GM23248 (cell line): ENCODE measurements at places on chromosomes 1 and 21.
A peak's percentile ranks its signal among the peaks of the same experiment; 100 is the strongest.

DNA sequence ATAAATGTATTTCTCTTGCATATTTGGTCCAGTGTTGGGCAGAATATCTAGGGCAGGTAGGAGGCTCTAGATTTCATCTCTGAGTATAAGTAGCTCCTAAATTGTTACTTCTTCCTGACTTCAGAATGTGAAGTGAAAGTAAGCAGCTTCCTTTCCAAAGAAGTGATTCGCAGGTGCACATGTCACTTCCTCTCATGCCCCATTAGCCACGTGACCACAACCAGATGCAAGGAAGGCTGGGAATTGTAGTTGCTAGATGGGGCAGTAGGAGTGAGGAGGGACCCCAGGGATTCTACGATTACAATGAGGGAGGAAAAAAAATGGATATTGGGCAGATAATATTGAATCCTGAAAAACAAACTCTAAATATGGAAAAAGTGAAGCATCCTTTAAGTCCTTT lies 113.2 kb upstream of the CYYR1 start:
- DNase-seq = peak; percentile 37

GRCh38 chr1:22801761-22802160 lies 91.1 kb downstream of the EPHB2 start:
- DNase-seq = no peak

DNA sequence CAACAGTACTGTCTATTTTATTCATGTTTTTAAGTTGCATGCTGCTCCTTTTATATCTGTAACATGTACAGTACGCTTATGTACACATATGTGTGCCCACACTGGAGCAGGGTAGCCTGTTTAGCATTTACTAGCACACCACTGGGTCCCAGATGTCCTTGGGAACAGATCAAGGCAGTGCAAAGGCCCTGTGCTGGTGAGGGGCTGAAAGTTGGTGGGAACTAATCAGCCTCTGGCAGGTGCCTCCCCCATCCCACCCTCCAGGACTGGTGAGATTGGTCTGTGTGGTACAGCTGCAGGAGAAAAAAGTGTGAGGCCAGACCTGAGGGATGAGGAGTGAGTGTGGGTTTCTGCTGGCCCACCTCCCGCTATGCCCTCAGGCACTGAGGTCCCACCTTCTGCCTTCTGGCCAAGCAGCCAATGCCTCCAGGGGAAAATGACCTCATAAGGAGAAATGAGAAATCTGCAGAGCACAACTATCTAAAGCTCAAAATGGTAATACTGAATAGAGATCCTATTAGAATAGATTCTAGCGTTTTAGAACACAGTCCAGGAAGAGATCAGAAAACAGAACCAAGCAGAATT lies 58.9 kb downstream of the POFUT2 start:
- DNase-seq = peak; percentile 31

GRCh38 chr1:81478219-81478618 lies 322.5 kb upstream of the ADGRL2 start:
- no peak for DNase-seq

DNA sequence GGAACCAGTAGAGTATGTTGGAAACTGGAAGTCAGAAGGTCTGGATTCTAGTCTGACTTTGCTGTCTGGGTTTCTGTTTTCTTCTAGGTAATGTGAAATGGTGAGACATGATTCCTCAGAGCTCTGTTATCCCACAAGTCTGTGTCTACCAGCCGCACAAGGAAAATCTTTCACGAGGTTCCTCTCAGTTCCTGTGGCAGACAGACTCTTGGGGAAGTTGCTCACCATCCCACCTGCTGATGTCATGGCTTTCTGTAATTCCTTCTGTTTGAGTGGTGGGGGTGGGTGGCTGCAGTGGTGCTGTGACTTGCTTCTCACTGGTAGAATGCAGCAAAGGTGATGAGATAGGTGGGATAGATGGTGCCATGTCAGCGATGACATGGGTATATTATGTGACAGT lies 17.1 kb upstream of the SCMH1 start:
- no peak for DNase-seq

GRCh38 chr1:58576325-58576726 lies 726 bp downstream of the TACSTD2 start:
- peak; percentile 50 for DNase-seq

DNA sequence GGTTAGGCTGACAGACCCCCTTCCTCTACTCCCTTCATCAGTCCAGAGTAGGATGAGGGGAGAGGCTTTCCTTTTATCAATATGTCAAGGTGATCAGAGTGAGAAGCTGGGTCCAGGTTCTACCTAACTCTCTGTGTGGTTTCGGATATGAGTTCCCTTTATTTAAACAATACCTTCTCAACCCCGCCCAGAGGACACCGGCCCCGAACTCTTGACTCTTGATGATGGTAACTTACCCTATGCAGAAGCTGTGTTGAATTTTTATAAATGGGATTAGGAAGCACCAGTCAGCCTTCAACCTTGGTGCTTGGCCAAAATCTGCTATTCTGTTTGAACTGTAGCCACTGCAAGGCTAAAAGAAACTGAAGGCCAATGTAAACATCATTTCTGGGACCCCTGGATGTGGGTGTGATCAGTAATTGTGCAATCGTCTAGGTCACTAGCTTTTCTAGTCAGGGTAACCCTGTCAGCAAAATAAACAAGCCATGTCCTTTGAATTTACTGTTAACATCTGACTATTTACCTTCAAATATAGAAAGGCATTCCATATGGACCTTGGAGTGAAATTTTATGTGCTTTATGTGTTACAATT lies 398.3 kb downstream of the SEC16B start:
- no peak for DNase-seq

GRCh38 chr1:6273380-6273891 lies 12.5 kb upstream of the GPR153 start:
- DNase-seq = peak; percentile 59

GRCh38 chr1:51819810-51820209 lies 58.7 kb downstream of the NRDC start:
- peak; percentile 42 for DNase-seq

- DNase-seq = no peak
Measured at GRCh38 chr21:32279377-32279680, 480 bp upstream of the MIS18A start.

GRCh38 chr1:85318217-85318616 lies 41.8 kb upstream of the BCL10 start:
- DNase-seq = no peak

GRCh38 chr1:227937031-227937837 lies 10.5 kb downstream of the WNT9A start:
- DNase-seq = no peak

DNA sequence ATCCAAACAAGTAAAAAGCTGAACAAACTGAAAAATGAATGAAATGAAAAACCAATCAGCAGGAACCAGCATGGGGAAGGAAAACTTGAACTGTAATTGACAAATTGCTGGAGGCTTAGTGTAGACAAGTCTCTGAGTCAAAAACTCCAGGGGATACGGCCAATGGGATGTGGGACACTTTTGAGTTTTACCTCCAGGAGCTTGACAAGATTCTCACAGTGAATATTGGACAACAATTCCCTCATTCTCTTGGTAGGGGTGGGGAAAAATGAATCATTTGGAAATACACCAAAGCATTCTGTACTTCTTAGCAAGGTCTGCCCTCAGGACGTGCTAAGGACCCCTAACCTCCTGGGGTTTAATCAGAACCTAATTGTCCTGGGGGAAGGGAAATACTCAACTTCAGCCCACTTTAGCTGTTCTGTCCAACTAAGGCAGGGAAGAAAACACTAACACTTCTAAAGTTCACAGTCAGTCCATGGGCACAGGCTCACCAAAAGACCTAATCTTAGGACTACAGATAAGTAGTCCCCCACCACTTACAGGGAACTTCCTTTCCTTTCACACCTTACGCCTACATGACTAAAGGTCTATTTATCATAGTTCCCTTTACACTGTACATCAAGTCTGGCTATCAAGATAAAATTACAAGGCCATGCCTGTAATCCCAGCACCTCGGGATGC lies 60.7 kb upstream of the CDC42BPA start:
- DNase-seq = peak; percentile 10

DNA sequence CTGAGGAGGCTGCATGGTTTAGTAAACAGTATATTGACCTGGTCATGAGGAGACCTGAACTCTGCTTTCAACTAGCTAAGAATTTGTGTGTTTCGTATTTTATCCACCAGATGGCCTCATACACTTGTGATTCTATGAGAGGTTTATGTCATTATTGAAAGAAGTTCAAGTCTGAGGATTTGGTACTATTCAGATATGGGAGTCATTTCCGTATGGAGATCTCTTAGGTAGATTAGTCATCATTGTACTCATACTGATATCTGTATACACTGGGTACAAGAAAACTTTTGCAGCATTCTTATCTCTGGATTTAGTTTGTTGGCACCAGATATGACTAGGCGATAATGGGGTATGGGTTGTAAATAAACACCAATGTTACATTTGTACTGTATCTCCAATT lies 26.6 kb downstream of the ATF6 start:
- DNase-seq = peak; percentile 83

GRCh38 chr1:165486663-165487062 lies 41.7 kb upstream of the RXRG start:
- no peak for DNase-seq

DNA sequence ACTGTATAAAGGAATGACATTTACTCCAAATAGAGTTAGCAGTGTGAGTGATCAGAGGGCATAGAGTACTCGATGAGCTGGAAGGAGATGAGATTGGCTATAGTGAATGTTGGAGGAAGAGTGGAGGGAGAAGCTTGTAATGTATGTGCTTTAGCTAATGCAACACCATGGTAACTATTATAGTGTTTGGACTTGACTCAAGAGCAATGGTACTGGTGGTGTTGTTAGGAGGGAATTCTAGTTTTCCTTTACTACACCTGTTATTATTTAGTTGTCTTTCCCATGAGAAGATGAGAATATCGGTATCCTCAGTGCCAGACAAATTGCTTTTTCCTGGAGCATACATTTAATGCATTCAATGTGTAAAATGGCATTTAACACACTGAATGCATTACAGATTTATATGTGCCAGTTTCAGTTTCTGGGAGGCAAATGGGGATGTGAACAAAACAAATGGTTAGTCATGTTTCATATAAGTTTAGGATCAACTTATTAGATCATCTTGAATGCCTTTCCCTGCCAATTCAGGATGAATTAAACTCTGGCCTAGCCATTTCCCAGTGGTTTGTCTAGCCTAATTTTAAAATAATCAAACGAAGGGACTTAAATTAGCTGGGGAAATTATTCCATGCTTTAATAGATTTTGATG lies 291.1 kb upstream of the ADAMTS5 start:
- DNase-seq = no peak

- DNase-seq = no peak
Measured at GRCh38 chr1:230518511-230518910, 92.4 kb upstream of the PGBD5 start.

DNA sequence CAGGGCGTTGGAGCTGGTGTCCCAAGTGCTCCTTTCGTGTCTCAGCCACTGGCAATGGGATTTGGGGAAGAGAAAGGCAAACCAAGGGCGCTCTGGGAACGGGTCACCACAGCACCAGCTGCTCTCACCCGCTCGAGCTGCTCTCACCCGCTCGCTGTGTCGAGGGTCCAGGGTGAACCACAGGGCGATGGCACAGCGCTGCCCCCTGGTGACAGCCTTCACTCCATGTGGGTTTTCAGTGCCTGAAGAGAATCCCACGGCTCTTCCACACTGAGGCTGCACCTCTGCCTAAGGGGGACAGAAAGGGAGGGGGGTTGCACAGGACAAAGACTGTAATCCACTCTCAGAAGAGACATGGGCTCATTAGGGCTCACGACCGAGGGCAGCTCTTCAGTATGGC lies 7.1 kb upstream of the CLDN19 start:
- DNase-seq = peak; percentile 33

DNA sequence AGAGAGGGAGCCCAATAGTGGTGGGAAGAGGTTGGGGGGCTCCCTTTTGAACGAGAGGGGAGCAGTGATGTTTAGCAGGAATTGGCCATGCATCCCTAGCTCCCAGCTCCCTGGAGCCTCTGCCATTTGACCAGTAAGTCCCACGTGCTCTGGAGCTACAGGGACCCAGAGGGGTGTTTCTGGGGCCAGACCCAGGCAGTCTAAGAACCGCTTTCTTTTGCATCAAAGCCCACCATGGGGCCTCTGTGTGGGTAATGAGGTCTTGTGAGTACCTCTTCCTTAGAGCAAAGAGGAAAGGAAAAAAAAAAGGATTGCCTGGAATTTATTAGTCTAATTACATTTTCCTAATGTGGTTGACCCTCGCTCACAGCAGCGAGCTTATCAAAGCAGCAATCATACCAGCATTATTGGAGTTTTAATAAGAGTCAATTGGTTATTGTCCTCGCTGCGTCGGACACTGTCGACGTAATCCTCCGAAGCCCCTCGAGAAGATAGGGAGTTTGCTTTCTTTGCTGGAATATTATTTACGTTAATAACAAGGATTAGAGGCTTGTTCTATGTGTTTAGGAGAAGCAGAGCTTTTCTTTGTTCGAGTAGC lies 17.6 kb downstream of the ACTL8 start:
- DNase-seq = no peak

GRCh38 chr1:52752484-52752826 lies 26.2 kb downstream of the ZYG11B start:
- DNase-seq = peak; percentile 2

GRCh38 chr1:78051005-78051404 lies 5.2 kb downstream of the GIPC2 start:
- DNase-seq = no peak

GRCh38 chr1:41619511-41620364 lies 135.3 kb upstream of the EDN2 start:
- DNase-seq = no peak

DNA sequence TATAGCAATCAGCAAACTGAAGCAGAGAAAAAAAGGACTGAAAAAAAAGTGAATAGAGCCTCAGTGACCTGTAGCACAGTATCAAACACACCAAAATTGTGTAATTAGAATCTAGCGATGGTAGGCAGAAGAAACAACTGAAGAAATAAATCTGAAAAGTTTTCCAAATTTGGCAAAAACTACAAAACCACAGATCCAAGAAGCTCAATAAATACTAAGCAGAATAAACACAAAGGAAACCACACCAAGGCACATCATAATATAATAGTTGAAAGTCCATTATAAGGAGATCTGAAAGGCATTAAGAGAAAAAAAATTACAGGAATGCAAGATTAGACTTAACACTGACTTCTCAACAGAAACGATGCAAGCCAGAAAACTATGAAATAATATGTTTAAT lies 7.1 kb upstream of the IL12RB2 start:
- DNase-seq = no peak

- peak; percentile 37 for DNase-seq
Measured at GRCh38 chr1:116997066-116997465, 4.5 kb upstream of the CD101 start.

- DNase-seq = no peak
Measured at GRCh38 chr1:169289016-169289415, 78.6 kb downstream of the NME7 start.

DNA sequence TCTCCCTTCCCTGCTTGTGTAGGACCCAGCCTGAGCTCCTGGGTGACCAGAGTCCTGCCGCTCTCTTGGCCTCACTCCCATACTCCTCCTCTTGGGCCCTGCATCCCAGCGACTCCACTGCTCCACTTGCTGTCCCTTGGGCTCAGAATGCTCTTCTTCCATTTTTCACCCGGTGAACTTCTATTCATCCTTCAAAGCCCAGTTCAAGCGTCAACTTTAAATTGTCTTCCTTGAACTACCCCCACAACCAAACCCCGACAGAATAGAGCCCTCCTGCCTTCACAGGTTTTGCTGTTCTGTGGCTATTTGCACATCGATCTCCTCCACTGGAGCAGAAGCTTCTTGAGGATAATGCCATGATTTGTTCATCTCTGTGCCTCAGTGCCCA lies 215.4 kb upstream of the EDN2 start:
- DNase-seq = no peak

GRCh38 chr1:212141404-212141803 lies 105.9 kb downstream of the DTL start:
- DNase-seq = peak; percentile 34
